ENCODE measurements at places on chromosomes 5 and 9.

DNA sequence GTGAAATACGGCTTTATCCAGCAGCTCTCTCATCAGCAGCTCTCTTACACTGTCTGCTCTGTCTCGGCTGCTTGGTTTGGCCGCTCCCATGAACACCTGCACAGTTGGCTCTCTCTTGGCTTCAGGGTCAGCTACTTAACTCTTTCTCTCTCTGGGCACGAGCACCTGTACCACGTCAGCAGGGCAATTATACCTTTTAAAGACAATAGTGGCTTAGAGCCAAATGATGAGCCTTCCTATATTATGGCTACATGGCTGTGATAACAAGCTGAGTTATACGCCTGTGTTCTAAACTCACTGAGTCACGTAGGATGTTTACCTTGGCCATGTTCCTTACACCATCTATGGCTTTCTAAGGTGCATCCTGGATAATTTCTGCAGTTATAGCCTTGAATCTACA is 69.2 kb upstream of the CTNND2 start:
- no peaks in the 10 kb centered on the region for H3K4me1 ChIP-seq
- no peak overlapping the region for H3K4me3 ChIP-seq
- no peaks in the 10 kb centered on the region for H3K36me3 ChIP-seq
- H3K27me3 ChIP-seq, result no peaks in the 10 kb centered on the region

DNA sequence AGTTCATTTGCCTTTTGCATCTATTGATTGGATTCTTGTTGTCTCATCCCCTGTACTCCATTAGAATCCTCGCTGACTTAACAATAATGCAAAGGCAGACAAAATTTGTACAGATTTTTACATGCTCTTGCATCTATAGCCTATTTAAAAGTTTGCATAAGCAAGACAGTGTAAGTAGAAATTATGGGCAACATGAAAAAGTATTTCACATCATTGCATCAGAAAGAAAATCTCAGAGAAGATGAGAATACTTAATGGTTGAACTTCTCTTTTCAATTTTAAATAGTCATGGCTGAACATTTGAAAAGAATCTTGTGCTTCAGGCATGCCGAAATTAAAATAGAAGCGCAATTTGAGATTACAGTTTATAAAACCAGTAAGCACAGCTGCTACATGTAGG is 226.4 kb downstream of the EFNA5 start:
- H3K36me3 ChIP-seq, result no peaks in the 10 kb centered on the region
- H3K27ac ChIP-seq, result peak overlapping the region; percentile 52
- H3K4me1 ChIP-seq, result peaks cover 4% of the 10 kb centered on the region
- no peak overlapping the region for H3K4me3 ChIP-seq
- no peaks in the 10 kb centered on the region for H3K27me3 ChIP-seq

- no peak for DNase-seq
- peaks cover 43% of the 10 kb centered on the region for H3K36me3 ChIP-seq
- no peak overlapping the region for H3K4me3 ChIP-seq
- no peaks in the 10 kb centered on the region for H3K4me1 ChIP-seq
- no peak overlapping the region for H3K27ac ChIP-seq
These were observed 15.7 kb upstream of the C5orf34 start for GRCh38 chr5:43530648-43531047.

DNA sequence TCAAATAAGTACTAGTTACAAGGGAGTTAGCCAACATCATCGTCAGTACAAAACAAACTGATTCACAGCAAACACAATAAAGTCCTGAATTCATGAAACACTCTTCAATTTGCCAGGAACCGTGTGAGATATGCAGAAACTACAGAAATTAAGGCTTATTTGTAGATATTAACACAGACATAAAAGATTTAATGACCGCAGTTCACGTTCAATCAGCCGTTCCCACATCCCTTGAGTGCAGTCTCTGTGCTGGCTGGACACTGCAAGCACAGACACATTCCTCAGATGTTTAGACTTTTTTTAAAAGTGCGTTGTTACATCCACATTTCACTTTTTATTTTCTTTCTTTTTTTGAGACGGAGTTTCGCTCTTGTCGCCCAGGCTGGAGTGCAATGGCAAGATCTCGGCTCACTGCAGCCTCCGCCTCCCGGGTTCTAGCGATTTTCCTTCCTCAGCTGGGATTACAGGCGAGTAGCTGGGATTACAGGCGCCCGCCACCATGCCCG is 566 bp upstream of the CEP78 start:
- peaks cover 5% of the 10 kb centered on the region for H3K4me1 ChIP-seq
- DNase-seq, result peak; percentile 20
- no peaks in the 10 kb centered on the region for H3K27me3 ChIP-seq
- H3K27ac ChIP-seq, result peak overlapping the region; percentile 71
- peak overlapping the region; percentile 90 for H3K4me3 ChIP-seq
- H3K36me3 ChIP-seq, result no peaks in the 10 kb centered on the region

- no peaks in the 10 kb centered on the region for H3K36me3 ChIP-seq
- no peak for DNase-seq
- H3K27me3 ChIP-seq, result no peaks in the 10 kb centered on the region
- H3K27ac ChIP-seq, result no peak overlapping the region
- H3K4me3 ChIP-seq, result no peak overlapping the region
These were observed 1076.5 kb downstream of the MAT2B start for GRCh38 chr5:164581889-164582288.

DNA sequence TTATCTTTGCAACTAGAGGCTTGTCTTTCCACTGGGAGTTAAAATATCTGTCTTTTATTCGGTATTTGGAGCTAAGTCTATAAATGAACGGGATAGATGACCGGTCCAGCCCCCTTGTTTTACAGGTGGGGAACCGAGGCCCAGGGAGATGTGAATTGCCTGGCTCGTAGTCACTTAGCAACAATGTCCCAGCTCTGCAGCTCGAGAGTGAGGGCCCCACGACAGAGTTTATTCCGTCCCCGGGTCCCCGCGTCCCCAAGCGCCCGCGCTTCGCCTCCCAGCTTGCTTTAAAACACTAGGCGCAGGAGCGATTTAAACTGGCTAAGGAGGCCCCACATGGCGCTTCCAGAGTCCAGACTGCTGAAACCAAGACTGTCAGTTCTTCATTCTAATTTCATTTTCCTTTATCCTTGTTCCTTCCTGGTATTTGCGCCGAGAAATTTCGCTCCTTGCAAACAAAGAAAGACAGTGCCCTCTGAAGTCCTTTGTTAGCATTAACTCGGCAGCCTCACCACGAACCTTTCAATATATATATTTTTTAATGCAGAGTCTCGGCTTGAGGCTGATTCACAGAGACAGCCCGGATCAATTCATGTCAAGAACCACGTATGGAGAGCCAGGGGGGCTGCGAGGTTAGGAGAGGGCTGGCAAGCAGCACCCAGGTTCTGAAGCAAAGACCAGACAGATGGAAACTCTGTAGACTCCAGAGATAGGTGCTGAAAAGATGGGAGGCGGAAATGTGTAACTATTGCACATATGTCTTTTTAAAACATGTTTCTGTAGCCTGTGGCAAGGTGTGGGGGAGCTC is 1.4 kb upstream of the ENC1 start:
- H3K27me3 ChIP-seq, result no peaks in the 10 kb centered on the region
- peak; percentile 87 for DNase-seq
- H3K27ac ChIP-seq, result peak overlapping the region; percentile 55
- H3K4me1 ChIP-seq, result peaks cover 17% of the 10 kb centered on the region
- peak overlapping the region; percentile 95 for H3K4me3 ChIP-seq

DNA sequence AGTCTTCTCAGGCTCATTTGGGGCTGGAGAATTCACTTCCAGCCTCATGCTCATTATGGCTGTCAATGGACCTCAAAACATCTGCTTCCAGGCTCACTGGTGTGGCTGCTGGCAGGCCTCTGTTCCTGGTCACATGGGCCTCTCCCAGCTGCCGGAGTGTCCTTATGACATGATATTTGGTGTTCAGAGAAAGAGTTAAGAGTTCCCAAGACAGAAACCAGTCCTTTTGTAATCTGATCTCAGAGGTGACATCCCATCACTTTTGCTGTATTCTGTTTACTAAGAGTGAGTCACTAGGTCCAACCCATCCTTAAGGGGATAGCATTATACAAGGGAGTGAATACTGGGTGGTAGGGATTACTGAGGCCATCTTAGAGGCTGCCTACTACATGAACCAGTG is 104.6 kb downstream of the CACNA1B start:
- no peaks in the 10 kb centered on the region for H3K27me3 ChIP-seq
- H3K4me3 ChIP-seq, result no peak overlapping the region
- H3K27ac ChIP-seq, result no peak overlapping the region
- H3K36me3 ChIP-seq, result no peaks in the 10 kb centered on the region
- DNase-seq, result no peak

GRCh38 chr5:11037941-11038340 is 276.9 kb upstream of the DAP start:
- no peaks in the 10 kb centered on the region for H3K36me3 ChIP-seq
- H3K4me3 ChIP-seq, result no peak overlapping the region
- DNase-seq, result no peak
- peaks cover 3% of the 10 kb centered on the region for H3K27me3 ChIP-seq
- no peak overlapping the region for H3K27ac ChIP-seq

Measured in IMR-90 (cell line).